ENCODE measurements at places on chromosomes 7 and 10.

- no peak for ATAC-seq
Observed at GRCh38 chr7:36652431-36652830, 71.9 kb downstream of the AOAH start.

DNA sequence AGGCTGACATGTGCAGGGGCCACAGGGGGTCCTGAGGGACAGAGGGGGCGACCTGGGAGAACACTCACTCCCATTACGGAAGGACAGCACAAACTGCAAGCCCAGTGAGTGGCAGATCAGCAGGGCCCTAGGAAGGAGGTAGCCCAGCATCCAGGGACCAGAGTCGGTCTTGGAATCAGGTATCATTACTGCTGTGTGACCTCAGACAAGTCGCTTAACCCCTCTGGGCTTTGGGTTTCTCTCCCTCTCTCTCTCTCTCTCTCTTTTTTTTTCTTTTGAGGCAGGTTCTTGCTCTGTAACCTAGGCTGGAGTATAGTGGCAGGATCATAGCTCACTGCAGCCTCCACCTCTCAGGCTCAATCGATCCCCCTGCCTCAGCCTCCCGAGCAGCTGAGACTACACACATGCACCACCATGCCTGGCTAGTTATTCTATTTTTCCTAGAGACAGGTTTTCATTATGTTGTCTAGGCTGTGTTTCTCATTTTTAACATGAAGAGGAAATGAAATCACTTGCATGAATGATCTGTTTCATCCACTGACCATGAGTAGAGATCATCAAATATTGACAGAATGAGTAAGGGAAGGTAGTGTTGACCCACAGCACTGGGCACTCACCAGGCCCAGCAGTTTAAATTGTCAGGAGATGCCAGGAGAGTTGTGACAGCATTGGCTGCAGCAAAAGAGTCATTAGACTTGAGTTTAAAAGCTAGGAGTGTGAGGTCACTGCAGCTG, 49.4 kb downstream of the BUB3 start:
- peak; percentile 22 for ATAC-seq

- no peak for ATAC-seq
Observed at GRCh38 chr7:84844771-84845170, 342.1 kb downstream of the SEMA3D start.

- ATAC-seq, result peak; percentile 40
Observed at GRCh38 chr10:103599211-103599610, 105.7 kb downstream of the NEURL1 start.

DNA sequence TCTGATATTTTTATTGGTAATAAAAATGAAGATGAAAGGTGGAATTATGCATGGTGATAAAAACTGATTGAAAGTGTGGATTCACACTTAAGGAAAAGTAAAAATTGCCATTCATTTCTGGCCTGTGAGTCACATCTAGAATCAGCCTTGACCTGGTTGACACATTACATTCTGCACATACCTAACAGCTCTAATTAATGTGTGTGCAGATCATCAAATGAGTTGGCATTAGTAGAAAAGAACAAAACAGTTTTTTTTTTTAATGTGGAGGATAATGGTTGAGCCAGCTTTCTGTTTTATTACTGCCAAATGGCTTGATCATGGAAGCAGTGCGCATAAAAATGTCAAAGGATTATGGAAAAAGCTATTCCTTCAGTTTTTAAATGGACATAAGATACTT, 142.6 kb upstream of the TMEM196 start:
- ATAC-seq, result no peak

DNA sequence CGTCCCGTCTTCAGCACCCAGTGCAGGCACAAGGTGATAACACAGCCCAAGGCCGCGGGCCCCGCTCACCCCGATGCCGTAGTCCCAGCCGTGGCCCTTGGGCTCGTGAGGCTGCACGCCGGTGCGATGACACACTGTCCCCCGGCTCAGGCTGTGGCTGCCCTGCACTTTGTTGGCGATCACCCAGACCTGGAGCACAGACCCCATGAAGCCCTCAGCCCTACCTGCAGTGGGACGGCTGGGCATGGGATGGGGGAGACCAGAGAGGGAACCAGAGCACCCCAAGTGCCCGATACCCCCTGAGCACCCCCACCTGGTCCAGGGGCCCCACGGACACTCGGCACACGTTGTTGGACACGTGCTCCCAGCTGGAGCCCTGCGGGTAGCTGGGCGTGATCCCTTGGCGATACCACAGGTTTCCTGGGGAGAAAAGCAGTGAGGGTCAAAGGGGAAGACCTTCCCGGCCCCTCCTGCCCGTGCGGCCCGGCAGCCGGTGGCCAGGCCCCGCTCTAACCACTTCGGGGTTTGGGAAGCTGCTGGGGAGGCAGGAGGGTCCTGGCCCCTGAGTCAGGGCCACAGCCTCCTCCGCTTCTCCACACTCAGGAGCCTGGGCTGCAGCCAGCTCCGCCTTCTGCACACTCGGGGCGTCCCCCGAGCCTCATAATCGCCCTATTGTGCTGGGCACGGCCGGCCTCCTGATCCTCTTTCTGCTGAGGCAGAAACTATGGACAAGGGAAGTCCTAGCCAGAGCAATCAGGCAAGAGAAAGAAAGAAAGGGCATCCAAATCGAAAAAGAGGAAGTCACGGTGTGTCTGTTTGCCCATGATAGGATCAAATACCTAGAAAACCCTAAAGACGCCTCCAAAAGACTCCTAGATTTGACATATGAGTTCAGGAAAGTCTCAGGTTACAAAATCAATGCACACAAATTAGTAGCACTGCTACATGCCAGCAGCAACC, 6.7 kb downstream of the BHLHA15 start:
- peak; percentile 36 for ATAC-seq

GRCh38 chr7:17660116-17660515, 280.2 kb downstream of the SNX13 start:
- ATAC-seq, result no peak

DNA sequence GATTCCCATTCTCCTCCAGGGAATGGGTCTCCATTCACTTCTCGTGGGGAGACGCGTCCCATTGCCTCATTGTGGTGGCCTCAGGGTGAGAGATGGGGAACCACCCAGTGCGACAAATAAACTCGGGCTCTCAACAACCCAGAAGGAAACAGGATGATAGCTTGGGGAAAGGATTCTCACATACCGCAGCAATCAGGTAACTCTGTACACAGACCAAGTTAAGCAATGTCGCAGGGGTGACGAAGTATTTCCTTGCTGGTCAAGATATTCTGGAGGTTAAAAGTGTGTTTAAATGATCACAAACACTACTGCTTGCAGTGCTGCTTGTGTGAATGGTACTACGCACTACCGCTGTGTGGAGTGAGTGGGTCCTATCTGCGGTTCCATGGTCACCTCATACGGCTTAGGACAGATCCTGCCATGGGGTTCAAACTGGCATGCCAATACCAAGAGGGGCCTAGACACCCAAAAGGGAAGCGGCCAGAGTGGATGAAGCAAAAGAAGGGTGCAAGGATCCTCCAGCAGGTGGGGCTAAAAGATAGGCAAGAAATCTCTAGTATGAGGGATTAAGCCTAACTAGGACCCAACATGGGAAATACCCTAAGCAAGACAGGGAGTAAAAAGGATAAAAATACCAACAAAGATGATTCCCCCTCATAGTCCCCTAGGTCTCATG, 143.8 kb upstream of the TMEM106B start:
- ATAC-seq, result peak; percentile 76

GRCh38 chr10:97134983-97135382, 50.8 kb downstream of the SLIT1 start:
- ATAC-seq, result no peak

GRCh38 chr10:6647811-6648526, 67.9 kb upstream of the PRKCQ start:
- ATAC-seq, result no peak

DNA sequence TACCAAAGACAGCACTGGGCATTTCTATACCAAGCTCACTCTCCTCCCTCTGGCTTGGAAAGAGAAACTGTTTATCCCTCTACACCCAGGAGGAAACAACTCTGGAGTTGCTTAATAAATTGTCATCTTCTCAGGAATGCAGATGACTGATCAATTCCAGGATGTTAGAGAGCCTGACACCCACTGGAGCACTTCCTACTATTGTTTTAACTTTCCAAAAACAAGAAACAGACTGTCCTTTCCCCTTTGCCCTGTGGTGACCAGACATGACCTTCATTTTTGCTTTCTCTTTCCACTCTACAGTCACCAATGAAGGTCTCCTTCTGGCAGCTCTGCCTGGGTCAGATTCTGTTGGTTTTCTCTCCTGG, 19.6 kb downstream of the GIMAP4 start:
- ATAC-seq, result no peak

DNA sequence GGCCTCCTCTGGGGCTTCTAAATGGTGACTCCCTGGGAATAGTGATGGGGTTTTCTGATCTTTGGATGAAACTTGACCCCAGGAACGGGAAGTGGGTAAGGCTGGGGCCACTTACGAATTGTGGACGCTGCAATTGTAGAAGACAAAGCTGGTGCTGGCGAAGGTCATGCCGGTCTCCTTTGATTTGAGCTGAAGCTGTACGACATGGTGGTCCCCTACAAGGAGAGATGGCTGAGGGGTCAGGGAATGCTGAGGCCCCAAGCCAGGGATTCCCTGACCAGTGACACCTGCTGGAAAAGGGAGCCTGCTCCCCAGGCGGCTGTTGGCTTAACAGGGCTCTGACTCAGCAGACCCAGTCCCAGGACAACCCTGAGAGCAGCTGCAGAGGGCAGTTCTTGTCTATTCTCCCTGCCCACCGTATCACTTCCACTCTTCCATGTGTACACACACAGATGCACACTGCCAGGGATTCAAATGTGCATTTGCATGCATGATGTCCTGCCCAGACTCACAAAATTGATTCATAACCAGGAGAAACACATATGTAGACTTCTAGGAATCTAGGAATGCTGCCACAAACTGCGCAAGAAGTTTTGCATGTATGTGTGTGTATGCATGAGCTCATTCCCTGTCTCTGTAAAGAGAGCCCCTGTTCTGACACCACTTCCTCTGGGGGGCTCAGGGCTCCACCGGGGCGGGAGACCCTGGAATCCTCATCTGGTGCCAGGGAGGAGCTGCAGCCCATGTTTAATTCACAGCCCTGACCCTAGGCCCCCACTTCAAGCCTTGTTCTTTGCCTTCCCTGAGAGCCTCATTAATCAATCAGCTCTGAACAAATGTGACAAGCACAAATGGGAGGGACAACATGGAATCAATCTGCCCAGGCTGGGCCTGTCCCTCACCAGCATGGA, 350.0 kb downstream of the PLXNA4 start:
- ATAC-seq, result peak; percentile 58

- no peak for ATAC-seq
Observed at GRCh38 chr7:88789480-88790064, 6.0 kb downstream of the TEX47 start.

- no peak for ATAC-seq
Observed at GRCh38 chr10:125984346-125984745, 88.0 kb downstream of the FANK1 start.

DNA sequence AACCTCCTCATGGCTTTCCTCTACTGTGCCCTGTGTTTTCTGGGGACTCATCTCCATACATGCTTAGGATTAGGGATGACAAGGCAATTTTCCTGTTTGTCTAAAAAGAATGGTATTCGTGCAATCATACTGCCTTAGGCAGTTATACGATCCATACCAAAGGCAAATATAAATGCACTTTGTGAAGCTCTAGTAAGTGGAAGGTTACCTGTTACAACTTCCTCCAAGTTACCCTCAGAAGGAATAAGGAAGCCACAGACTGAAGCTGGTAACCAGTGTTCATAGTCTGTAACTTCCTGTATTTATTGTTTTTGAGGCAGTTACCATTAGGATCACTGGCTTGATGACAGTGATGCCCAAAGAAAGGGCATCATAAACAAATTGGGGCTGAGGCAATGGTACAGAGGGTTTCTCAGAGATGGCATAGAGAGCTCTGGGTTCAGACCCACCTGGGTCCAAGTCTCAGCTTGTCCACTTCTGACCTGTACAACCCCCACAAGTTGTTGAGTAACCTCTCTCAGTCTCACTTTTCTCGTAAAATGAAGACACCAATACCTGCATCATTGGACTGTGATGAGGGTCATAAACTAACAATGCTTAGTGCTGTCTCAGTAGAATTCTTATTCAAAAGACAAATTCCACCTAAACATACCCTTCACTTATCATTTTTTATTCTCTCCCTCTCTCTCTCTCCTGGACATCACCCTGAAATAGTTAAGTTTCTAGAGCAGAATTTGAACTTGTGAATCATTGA, 138.2 kb downstream of the ELMO1 start:
- ATAC-seq, result no peak

- no peak for ATAC-seq
Observed at GRCh38 chr7:14418633-14419032, 429.2 kb upstream of the ETV1 start.

All from motor neuron (in vitro differentiated cells).